ENCODE measurements at places on chromosomes 7 and 10.

DNA sequence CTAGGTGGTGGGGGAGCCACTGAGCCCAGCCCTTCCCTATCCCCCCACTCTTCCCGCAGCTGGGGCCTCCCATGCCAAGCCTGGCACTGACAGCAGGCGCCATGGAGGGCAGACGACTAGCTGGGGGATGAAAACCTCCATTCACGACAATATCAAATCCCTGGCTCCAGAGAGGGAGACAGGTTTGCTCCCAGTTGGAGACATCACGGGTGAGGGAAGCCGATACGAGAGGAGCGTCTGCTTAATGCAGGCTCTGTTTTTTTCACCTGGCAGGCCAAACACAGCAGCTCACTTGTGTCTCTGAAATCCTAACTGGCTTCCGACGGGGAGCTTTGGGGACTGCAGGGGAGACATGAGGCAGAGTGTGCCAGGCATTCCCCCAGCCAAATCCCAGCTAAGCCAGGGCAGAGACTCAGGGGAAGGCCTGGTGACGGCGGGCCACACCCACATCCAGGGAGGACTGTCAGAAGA lies 307.4 kb upstream of the ZMIZ1 start:
- DNase-seq = no peak

- no peak for DNase-seq
These were observed 101.6 kb downstream of the RNF133 start for GRCh38 chr7:122597277-122597676.

DNA sequence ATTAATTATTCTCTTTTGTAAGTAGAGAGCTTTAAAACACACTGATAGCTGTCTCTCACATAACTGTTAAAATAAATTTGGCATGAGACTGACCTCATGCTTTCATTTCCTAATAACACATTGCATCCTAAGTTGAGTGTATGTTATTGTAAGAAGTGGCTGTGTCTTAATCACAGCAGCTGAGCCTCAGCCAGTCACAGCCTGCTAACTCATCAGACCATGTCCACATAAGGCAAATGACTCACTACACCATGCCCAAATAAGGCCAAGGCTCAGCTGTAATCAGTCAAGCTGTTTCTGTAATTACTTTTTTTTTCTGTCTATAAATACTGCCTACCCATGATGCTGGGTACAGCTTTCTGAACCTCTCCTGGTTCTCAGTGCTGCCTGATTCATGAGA lies 860.9 kb downstream of the XPNPEP1 start:
- no peak for DNase-seq

DNA sequence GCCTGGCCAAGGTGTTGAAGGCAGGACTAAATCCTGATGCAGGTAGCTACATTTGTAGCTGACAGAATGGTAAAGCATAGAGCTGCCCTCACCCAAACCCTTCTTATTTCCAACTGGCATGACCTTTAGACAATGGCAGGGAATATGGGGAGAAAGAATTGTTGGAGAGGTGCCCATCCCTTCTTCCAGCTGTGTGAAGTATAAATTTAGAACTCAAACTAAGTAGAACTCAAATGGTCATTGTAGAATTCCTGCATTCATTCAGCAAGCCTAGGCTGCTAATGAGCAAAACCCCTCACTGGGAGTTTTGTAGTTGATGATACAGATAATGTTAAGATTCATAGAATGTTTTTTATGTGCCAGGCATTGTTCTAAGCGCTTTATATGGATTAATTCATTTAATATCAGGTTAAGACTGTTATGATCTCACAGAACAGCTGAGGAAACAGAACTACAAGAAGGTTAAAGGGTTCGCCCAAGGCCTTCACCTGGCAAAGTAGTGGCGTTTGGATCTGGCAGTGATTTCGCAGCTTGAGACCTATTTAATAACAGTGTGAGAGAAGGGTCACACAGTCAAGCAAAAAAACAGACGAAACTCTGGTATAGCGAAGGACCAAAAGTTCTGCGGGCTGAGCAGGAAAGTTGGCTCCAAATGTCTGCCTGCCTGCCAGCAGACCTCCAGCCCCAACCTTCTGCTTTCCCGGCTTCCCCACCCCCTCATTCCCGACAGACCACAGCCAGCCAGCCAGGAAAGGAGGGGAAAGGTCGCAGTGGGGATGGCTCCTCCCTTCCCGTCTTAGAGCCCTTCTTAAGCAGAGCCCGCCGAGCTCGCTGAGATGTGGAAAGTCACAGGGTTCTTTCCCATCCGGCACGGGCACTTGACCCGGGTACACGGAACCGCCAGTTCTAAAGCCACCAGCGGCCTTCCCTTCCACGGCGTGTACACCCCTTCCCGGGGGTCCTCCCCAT lies 1.6 kb upstream of the HILPDA start:
- DNase-seq = peak; percentile 82

- DNase-seq = no peak
These were observed 64.0 kb downstream of the MTPAP start for GRCh38 chr10:30284865-30285594.
